ENCODE measurements at places on chromosomes 3 and 15. TPM values are rescaled to one million over a fixed set of nuclear protein-coding genes. Genes with fewer than 3 reads are reported as not detected.

- DNase-seq, result no peak
- H3K27me3 ChIP-seq, result no peaks in the 10 kb centered on the region
- H3K4me3 ChIP-seq, result peak overlapping the region; percentile 88
- H3K4me1 ChIP-seq, result peaks cover 14% of the 10 kb centered on the region
These were observed 630 bp downstream of the LXN start for GRCh38 chr3:158671821-158672214.

- no peaks in the 10 kb centered on the region for H3K27me3 ChIP-seq
- DNase-seq, result no peak
- no peak overlapping the region for H3K27ac ChIP-seq
- H3K36me3 ChIP-seq, result no peaks in the 10 kb centered on the region
- H3K4me1 ChIP-seq, result peaks cover 3% of the 10 kb centered on the region
These were observed 210.0 kb downstream of the NFKBIZ start for GRCh38 chr3:102059145-102059943.

Gene SCN11A
- 1.6 TPM for total RNA-seq

- DNase-seq, result no peak
- H3K27ac ChIP-seq, result no peak overlapping the region
- H3K36me3 ChIP-seq, result no peaks in the 10 kb centered on the region
- H3K4me1 ChIP-seq, result peaks cover 29% of the 10 kb centered on the region
These were observed 224.8 kb upstream of the NANOGP8 start for GRCh38 chr15:35309886-35310285.

DNA sequence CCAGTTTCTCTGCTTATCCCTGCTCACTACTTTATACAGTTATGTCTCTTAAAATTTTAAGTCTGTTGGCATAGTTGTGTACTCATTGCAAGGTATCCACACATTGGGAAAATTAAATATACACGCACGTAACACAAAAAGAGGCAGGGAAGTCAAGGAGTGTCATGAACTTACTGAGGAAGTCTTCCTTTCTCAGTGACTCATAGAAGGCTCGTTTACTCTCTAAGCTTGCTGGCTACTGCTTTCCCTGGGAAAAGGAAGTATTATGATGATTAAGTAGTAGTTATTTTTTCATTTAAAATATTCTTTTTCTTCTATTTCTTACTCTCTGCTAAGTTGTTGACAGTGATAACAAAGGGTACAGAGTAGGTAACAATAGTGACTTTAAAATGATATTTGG, 287.3 kb downstream of the UBE2E2 start:
- DNase-seq, result no peak
- H3K27ac ChIP-seq, result no peak overlapping the region
- H3K4me1 ChIP-seq, result peaks cover 11% of the 10 kb centered on the region
- peaks cover 2% of the 10 kb centered on the region for H3K36me3 ChIP-seq
- H3K27me3 ChIP-seq, result no peaks in the 10 kb centered on the region

DNA sequence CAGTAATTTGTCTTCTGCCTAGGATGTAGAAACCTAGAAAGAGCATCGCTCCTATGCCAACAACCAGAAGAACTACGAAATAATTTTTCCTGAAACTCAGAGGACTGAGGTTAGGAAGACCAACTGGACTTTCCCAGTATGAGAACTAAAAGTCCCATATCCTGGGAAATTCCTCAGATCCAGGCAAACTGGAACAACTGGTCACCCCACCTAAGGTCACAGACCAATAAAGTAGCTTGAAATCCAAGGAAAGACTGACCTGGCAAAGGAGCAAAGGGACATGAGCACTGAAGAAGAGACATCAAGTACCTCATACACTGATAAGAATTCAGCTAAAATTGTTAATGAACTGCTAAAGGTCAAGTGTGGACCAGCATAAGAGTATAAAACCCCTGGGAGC, 6.6 kb downstream of the RPL39L start:
- no peak for DNase-seq
- peaks cover 17% of the 10 kb centered on the region for H3K36me3 ChIP-seq
- no peak overlapping the region for H3K27ac ChIP-seq
- H3K27me3 ChIP-seq, result no peaks in the 10 kb centered on the region
- no peaks in the 10 kb centered on the region for H3K4me1 ChIP-seq

GRCh38 chr15:86650094-86650493, 570.4 kb downstream of the AGBL1 start:
- H3K36me3 ChIP-seq, result no peaks in the 10 kb centered on the region
- no peak overlapping the region for H3K27ac ChIP-seq
- no peak overlapping the region for H3K4me3 ChIP-seq
- H3K4me1 ChIP-seq, result no peaks in the 10 kb centered on the region
- H3K27me3 ChIP-seq, result no peaks in the 10 kb centered on the region
- DNase-seq, result no peak
